ENCODE measurements at places on chromosomes 1 and 21.

DNA sequence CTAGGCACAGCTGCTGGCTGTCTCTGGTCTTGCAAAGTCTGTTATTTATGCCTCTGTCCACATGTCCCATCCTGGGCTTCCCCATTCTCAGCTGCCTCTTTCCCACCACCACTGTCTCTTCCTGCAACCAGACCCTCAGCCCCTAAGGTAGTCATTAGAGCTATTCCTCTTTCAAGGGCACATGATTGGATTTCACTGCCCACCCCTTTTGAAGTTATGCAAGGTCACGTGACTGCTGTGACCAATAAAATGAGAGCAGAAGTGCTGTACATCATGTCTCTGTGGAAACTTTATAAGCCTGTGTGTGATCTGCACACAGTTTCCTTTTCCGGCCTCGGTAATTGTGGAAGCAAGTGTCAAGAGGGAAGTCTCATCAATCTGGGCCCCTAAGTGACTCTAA is 136.6 kb upstream of the HMGB4 start:
- no peak for DNase-seq

DNA sequence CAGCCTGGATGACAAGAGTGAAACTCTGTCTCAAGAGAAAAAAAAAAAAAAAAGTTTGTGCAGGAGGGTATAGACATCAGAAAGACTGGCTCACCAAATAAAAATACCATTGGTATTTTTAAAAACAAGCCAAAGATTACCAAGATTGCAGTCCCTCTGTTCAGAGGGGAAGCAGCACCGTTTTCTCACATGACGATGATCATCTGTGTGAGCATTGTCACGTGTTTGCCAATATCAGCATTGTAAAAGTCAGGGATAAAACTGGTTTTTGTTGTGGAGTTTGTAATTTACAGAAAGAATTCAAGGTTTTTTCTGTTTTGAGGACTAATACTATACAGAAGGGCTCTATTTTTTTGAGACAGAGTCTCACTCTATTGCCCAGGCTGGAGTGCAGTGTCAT is 26.5 kb downstream of the ZNF362 start:
- no peak for DNase-seq

GRCh38 chr1:112219267-112219666 is 176.7 kb upstream of the CTTNBP2NL start:
- no peak for DNase-seq

DNA sequence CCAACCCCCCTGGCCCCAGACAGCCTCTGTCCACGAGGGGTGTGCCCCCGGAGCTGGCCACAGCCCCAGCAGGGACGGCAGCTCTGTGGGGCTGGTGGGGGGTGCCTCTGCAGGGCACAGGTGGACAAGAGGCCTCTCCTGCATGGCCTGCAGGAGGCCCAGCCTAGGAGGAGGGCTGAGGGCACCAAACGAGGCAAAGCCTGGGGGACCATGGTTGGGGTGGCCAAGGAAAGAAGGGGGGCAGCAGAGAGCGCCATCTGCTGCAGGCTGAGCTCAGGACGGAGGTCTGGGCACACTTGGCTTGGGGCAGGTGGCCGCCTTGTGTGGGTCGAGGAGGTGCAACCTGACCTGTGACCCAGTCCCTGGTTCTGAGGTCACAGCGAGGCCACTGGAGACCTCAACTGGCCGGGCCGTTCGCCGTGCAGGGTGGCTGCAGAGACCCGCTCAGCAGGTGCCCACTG is 27.3 kb downstream of the RRP1 start:
- DNase-seq, result no peak

- DNase-seq, result no peak
Measured at GRCh38 chr21:24208562-24209260, 1398.6 kb downstream of the MRPL39 start.

DNA sequence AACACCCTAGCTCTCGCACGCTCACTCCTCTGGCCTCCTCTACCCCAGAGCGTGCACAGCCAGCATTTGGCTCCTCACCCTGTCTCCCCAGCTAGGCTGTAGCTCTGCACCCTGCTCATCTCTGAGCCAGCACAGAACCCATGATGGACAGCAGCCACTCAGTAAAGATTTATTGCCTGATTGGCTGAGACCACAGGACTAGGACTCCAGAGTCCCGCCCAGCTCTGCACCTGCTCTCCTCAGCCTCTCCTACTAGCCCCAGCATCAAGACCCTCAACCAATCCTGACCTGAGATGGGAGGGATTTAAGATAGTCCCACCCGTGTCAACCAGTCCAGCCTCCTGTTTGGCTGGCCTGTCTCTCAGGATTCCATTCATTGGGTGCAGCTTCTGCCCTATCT is 9.3 kb downstream of the C1QB start:
- DNase-seq, result no peak

GRCh38 chr1:20449735-20450311 is 36.2 kb downstream of the CAMK2N1 start:
- no peak for DNase-seq

All from GM12878 (cell line).